IMR-90 (cell line): ENCODE measurements at places on chromosomes 11 and 22. TPM values are rescaled to one million over a fixed set of nuclear protein-coding genes. Genes with fewer than 3 reads are reported as not detected.

The PNPLA5 gene
- total RNA-seq = 0.18 TPM in 1 of 2 replicates, not detected in the other

GRCh38 chr22:47624252-47625012 is 862.0 kb downstream of the TBC1D22A start:
- H3K4me3 ChIP-seq = no peak overlapping the region
- H3K27me3 ChIP-seq = no peaks in the 10 kb centered on the region
- H3K36me3 ChIP-seq = no peaks in the 10 kb centered on the region
- no peak overlapping the region for H3K27ac ChIP-seq

The GUCY1A2 gene
- under 0.01 TPM in 2 replicates for total RNA-seq

- H3K27ac ChIP-seq = no peak overlapping the region
- no peaks in the 10 kb centered on the region for H3K27me3 ChIP-seq
- no peak overlapping the region for H3K4me3 ChIP-seq
- DNase-seq = no peak
- 0 out of 2 replicates have a peak, but pooled peaks cover 2% of the 10 kb centered on the region for H3K4me1 ChIP-seq
Measured at GRCh38 chr11:69378303-69379141, 84.6 kb downstream of the MYEOV start.

The FOLR2 gene
- not detected in 2 replicates for total RNA-seq
